ENCODE measurements at places on chromosomes 3 and 15. TPM values are rescaled to one million over a fixed set of nuclear protein-coding genes. Genes with fewer than 3 reads are reported as not detected.

GRCh38 chr15:71334434-71334833 is 219.2 kb downstream of the THSD4 start:
- no peak for DNase-seq

Gene TEX9
- 8.2 TPM for total RNA-seq

GRCh38 chr15:52031556-52031955 is 12.5 kb downstream of the MAPK6 start:
- DNase-seq, result no peak

Gene ITGB5
- total RNA-seq, result 256 TPM

Gene PDZRN3
- total RNA-seq, result 10.4 TPM

Gene GUCA1C
- not detected for total RNA-seq

Gene UBE2E2
- total RNA-seq, result 48.8 TPM

Gene DALRD3
- 41.9 TPM for total RNA-seq

DNA sequence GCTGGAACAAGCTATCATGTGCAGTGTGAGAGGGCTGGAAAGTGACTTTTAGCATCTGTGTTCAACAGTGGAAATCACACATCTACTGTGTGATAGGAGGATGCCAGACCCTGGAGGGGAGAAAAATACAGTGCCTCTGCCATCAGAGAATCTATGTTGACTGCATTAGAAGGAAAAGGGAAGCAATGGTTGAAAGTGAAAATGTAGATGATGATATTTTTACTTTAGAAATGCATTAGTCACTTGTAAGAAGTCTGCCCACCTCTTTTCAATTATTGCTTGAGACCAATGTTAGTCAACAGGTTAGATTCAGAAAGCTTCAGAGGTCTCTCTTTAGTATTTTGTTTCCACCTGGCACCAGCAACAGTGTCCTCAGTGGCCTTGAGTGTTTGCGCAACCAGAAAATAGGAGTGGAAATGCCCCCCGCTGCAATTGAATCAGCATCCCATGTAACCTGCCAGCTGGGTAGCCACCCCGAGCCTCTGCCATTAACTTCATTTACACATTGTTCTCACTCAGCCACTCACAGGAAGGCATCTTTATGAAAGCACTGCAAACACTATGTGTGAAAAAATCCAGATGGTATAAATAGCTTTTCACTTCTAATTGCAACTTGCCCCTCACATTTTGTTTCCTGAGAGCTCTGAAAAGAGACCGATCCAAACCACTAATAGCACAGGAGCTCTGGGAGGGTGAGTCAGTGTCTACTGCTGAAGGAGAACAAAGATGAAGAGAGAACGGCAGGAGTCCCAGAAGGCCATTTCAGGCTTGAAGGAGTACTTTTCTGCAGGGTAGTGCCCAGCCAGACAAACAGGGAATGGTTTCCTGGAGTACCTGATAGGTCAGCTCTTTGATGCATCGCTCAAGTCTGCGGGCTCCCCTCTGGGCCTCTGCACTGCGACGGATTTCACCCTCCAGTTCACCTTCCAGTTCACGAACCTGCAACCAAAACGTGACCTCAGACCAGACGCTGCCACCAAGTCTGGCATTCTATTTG is 92.1 kb downstream of the HHLA2 start:
- no peak for DNase-seq

Gene CHAC1
- 7.5 TPM for total RNA-seq

GRCh38 chr3:169246158-169246557 is 417.4 kb downstream of the MECOM start:
- DNase-seq, result no peak

- no peak for DNase-seq
Observed at GRCh38 chr3:18112674-18113375, 312.3 kb downstream of the SATB1 start.

Gene LZTFL1
- total RNA-seq, result 19.9 TPM

DNA sequence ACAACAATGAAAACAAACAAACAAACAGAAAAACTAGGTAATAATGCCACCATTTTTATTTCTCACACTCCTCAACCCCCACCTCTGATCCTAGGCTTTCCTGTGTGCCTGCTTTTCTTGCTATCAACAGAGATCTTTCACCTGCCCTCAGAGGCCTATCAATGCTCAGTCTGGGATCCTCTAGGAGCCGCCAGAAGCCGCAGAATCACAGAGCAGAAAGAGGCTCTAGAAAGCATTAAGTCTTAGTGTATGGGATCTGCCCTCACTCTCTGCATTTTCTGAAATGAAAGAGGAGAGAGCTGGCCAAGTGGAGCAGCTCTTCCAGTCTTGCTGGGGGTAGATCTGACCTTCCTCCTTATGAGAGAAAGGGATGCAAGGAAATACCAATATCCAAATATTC is 306.8 kb downstream of the TUSC7 start:
- peak; percentile 71 for DNase-seq

DNA sequence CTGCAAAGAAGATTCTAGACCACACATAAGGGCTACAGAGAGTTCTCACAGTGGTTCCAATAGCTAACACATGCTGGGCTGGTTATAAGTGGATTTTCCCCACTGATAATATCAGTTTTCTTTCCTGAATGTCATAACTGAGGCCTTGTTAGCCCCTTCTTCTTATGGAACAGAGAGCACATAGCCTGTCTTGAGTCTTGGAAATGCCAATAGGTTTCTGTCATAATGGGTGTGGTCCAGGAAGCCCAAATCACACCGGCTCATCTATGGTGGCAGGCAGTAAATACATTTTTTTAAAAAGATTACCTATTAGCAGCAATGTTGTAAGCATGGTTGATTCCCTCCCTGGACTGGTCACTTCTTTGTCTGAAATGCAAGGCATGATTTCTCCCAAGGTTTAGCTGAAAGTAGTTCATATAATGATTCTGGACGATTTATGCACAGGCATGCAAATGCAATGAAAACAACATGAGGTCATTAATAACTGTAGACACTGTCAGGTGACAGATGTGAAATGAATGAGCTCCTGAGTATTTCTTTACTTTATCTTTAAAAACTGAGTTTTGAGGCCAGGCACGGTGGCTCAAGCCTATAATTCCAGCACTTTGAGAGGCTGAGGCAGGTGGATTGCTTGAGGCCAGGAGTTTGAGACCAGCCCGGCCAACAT is 67.2 kb upstream of the ATP2C1 start:
- no peak for DNase-seq

GRCh38 chr3:196803891-196804468 is 63.7 kb upstream of the SENP5 start:
- no peak for DNase-seq

GRCh38 chr3:46864061-46864881 is 1.0 kb upstream of the MYL3 start:
- peak; percentile 36 for DNase-seq

- no peak for DNase-seq
Observed at GRCh38 chr15:101033801-101034200, 114.6 kb downstream of the LRRK1 start.

Gene GP5
- total RNA-seq, result 0.09 TPM

Gene TRIM59
- total RNA-seq, result 34.0 TPM

- no peak for DNase-seq
Observed at GRCh38 chr15:39510001-39510701, 70.7 kb upstream of the THBS1 start.

DNA sequence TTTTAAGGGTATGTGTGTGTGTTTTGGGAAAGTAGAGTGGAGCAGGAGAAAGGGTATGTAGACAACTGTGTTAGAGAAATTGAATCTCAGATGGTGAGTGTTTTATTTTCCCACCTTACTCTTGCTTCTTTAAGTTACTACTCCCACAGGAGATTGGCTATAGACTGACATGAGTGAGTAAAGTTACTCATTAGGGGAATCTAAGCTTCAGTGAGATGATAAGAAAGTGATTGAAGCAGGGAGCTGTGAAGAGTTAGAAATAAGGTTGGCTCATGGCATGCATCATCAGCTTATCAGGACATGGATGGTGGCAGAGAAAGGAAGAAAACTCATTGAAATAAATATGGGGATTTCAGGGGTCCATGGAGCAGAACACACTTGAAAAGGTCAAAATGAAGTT is 88.9 kb downstream of the MBNL1 start:
- no peak for DNase-seq

- DNase-seq, result no peak
Observed at GRCh38 chr3:52857864-52858263, 23.0 kb upstream of the MUSTN1 start.

Gene SEMA6D
- 23.6 TPM for total RNA-seq

- no peak for DNase-seq
Observed at GRCh38 chr3:104132566-104133403, 1233.9 kb upstream of the ALCAM start.

DNA sequence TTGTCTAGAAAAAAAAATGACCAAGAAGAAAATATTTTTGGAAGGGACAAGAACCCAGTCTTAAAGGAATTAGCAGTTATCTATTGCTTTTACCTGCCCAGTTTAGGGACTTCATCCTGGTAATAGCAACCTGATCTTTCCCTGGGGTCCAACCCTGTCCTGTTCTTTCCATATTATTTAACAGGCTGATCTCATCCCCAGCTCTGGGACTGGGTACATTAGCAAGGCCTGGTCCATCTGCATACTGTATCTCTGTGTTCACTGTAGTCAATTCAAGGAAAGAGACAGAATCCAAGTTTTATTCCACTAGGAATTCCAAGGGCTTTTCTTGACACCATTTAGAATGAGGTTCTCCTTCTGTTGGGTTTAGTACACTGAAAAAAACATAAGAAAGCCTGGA is 191.7 kb upstream of the GADL1 start:
- DNase-seq, result no peak

DNA sequence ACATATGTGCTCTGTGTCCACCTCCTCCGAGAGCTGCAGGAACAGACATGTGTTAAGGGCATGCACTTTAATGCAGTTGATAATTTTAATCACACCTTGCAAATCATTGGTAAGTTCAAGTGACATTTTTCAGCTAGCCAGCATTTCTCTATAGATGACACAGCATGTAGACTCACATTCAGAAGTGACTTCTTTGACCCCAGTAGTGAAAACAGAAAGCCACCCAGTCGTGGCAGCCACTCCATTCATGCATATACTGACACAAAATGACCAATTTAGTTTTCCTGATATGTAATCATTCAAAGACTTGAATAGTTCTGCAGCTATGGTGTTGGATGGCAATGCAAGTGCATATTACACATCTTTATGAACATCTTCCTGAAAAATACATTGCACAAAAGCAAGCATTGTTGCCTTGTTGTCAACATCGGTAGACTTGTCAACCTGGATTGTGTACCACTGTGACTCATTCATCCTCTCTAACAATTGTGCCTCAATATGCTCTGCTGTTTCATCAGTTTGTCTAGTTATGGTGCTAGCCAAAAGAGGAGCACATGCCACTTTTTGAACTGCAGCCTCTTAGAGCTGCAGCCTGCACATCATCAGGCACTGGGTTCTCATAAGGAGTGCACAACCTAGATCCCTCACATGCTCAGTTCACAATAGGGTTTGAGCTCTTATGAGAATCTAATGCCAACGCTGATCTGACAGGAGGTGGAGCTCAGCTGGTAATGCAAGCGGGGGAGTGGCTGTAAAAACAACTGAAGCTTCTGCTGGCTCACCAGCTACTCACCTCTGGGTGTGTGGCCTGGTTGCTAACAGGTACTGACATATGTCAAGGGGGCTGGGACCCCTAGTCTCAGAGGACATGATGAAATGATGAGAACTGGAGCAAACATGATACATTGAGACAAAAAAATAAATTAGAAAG is 622.0 kb downstream of the PYDC2 start:
- DNase-seq, result no peak

- DNase-seq, result no peak
Observed at GRCh38 chr3:40768536-40768935, 243.8 kb downstream of the ZNF621 start.

- no peak for DNase-seq
Observed at GRCh38 chr3:144028798-144029411, 57.3 kb downstream of the DIPK2A start.

Gene CLRN1
- not detected for total RNA-seq

GRCh38 chr3:29751647-29752314 is 470.9 kb downstream of the RBMS3 start:
- DNase-seq, result no peak

Gene ALDH1A3
- 6.5 TPM for total RNA-seq

DNA sequence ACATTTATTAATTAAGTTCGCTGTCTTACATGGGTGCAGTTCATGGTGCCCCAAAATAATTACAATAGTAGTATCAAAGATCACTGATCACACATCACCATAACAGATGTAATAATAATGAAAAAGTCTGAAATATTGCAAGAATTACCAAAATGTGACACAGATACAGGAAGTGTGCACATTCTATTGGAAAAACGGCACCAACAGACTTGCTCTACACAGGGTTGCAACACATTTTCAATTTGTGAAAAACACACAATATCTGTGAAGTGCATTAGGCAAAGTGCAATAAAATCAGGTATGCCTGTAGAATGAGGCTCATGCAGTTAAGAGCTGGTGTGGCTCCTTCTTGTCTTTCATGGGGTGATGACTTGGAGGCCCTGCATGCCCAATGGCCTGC is 265.8 kb downstream of the RPLP1 start:
- DNase-seq, result no peak

DNA sequence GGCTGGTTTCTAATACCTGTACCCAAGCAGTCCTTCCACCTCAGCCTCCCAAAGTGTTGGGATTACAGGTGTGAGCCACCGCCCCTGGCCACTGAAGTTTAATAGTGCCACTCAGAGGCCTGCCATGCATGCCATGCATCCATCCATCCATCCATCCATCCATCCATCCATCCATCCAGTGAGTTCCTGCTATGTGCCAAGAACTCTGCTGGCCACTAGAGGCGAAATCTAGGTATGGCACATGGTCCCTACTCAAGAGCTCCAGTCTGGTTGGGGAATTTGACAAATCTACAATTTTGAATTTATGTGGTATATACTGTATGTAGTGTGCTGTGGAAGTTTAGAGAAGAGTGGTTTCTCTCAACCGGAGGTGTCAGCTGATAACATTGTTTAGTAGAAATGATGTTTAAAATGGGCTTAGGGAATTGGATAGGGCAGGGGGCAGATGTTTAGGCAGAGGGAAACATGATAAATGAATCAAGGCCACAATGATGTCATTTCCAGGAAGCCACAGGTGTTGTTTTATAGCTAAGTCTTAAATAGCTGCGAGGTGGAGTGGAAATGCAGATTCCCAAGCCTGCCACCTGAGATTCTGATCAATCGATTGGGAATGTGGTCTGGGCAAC is 384.4 kb upstream of the C2CD4B start:
- DNase-seq, result peak; percentile 76

Gene OR5K2
- not detected for total RNA-seq

Gene CEMIP
- total RNA-seq, result not detected

Gene PDIA5
- total RNA-seq, result 48.3 TPM

GRCh38 chr3:61875046-61875844 is 313.9 kb downstream of the PTPRG start:
- DNase-seq, result peak; percentile 73

DNA sequence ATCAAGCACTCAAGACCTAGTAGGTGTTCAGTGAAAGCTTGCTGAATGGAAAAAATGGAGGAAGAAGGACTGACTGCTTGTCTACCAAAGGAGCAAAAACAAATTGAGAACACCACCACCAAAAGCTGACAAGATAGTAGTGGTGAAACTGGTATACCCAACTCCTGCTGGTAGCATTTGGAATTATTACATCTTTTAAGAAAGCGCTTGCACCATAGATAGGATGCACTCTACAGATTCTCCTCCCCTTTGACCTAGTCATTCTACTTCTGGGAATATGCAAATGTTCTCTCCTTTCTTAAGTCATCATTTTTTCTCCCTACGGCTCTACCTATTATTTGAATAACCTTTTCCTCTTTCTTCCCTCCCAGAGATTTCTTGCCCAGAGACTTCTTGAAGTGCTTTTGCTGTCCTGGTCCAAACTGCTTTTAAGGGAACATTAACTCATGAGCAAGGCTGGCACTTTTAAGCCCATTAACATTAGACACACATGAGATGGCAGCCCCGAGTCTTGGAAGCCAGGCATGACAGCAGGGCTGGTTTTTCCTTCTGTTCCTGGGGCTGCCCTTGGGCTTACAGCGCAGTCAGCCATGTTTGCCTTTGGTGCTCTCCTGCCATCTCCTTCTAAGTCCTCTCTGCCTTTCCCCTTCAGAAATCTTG is 75.0 kb upstream of the TLE3 start:
- peak; percentile 25 for DNase-seq

Data from endodermal cell (in vitro differentiated cells).